Heart right ventricle (tissue), 16 donors: ENCODE measurements at places on chromosomes 2 and 18.

GRCh38 chr18:9765501-9765900 is 57.4 kb downstream of the RAB31 start:
- DNase-seq = no peak

GRCh38 chr2:28342081-28342967 is 50.3 kb upstream of the FOSL2 start:
- peak; percentile 43 for DNase-seq

- DNase-seq = no peak
Measured at GRCh38 chr2:46481198-46482193, 2.1 kb downstream of the TMEM247 start.

GRCh38 chr18:1092228-1092627 is 187.6 kb downstream of the ADCYAP1 start:
- no peak for DNase-seq

GRCh38 chr2:191838526-191838925 is 8.4 kb downstream of the CAVIN2 start:
- DNase-seq = no peak

- DNase-seq = no peak
Measured at GRCh38 chr2:88603146-88603545, 24.1 kb downstream of the EIF2AK3 start.

DNA sequence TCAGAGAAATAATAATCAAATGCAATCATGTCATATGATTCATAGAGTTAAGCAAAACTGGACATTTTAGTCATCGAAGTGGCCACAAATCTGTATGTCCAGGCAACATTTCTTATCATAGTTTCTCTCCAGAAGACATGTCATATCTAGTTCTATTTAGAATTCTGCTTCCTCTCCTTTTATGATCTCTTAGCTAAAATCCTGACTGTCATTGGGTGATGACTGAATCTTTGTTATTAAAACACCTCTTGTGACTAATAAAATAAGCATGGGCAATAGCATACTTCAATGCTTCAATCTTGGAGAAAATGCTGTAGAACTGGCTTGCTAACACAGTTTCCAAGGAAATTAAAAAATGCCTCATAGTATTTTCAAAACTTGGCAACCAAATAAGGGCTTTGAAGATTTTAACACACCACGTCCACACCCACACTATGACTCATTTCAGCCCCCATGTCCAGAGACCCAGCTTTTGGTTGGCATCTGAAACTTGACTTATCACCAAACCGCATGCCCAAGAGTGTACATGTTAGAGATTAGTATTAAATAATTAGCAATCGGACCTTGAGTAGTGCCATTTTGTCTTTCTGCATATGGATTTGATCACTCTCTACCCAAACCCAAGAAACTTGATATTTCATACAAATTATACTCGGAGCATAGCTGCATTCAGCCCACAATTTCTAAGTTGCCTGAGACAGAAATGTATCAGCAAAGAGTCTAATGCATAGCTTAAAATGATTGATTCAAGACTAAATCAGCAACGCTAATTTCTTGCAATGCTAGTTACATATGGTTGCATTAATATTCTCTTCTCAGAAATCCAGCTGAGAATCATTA is 106.5 kb upstream of the ETAA1 start:
- no peak for DNase-seq

DNA sequence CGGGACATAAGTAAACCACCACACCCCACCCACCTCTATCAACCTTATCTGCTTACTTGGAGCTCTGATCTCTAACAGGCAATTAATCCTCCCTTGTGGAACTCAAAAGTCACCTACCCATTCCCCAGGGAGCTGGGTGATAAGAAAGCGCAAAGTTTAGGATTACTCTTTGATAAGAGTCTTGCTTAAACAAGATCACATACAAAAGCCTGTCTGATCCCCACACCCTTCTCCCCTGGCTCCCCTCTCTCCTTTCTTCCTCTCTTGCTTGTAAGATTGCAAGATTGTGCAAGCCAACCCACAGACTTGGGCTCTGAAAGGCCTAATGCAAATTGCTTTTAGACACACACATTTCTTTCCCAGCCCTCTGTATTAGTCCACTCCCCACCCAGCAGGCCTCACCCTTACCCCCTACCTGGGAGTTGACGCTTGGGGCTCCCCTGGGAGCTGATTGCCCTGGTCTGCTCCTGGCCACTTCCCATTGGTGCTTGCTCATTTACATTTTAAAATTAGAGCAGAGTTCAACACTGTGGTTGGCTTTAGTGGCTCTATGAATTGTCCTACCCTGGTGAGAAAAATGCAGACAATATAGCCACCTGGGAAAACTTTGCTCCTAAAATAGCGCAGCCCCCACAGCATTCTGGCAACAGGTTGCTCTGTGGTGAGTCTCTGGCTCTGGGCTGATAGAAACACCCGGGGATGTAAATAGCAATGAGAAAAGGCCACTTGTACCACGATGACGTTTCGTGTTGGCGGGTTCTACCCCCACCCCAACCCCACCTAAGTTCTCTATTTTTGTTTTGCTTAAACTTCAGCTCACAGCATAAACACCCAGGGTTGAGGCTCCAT is 92.8 kb upstream of the MSH2 start:
- DNase-seq = peak; percentile 16

DNA sequence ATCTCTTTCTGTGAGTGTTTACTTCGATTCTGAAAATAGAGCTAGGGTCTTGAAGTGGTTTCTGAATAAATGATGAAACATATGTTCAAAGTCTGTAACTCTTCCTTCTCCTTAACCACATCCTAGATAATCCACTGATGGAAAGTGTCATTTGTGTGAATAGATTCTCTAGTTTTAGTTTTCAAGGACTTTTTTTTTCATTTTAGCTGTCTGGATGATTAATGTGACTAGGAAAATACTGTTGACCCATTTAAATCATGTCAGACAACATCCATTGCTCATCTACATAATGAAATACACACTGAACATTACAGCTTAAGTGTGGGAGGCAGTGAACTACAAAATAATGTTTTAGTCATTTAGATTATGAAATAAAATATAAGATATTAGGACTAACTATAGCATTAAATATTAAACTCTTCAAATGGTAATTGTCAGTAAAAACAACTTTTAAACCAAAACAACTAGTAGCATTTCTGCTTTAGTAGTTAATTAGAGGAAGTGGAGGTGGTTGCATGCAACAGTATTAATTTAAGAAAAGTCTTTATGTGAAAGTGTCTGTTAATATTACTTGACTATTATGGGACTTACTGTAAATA is 39.1 kb upstream of the DLX1 start:
- no peak for DNase-seq

- no peak for DNase-seq
Measured at GRCh38 chr2:23453836-23454460, 69.0 kb downstream of the KLHL29 start.

DNA sequence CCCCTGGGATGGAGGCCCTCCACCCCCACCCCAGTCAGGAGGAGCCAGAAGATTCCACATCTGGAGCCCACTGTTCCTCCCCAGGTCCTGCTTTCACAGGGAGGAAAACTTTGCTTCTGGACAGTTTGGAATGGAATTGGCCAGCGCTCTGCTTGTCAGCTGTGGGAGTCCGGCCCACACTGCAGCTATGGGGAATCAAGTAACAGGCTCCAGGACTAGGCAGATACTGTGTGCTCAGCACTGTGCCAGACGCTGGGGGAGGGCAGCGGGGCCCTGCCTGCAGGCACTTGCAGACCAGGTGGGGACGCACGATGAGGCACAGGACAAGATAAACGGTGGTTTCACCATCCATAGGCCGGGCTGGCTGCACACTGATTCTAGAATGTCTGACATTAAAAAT is 114.0 kb downstream of the STPG4 start:
- DNase-seq = peak; percentile 71

DNA sequence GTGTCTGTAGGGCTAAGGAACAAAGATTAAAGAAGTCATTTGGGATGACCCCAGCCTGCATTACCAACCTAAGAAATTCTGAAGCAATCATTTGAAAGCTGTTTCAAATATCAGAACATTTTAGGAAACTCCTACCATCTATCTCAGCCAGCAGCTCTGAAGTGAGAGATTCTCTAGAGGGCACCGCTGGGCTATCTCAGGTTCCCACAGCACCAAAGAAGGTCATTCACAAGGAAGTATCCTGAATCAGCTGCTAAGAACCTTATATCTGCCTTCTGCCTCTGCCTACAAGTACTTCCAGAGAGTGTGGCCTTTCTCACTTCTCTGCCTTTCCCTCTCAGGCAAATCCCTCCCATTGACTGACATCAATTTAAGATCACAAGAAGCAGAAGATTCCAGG is 13.4 kb upstream of the EVA1A start:
- DNase-seq = no peak

GRCh38 chr2:218264773-218265561 is 4.2 kb downstream of the GPBAR1 start:
- DNase-seq = no peak

DNA sequence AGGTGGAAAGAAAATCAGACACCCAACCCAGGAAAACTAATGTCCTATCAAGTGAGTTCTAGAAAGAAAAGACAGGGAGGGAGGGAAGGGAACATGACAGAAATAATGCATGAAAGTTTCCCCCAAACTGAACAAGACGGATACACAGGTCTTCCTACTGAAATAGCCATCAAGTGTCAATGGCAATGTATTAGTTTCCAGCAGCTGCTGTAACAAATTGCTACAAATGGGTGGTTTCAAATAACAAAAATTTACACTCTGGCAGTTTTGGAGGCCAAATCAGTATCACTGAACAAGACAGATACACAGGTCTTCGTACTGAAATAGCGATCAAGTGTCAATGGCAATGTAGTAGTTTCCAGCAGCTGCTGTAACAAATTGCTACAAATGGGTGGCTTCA is 70.6 kb downstream of the LDAH start:
- DNase-seq = no peak

- no peak for DNase-seq
Measured at GRCh38 chr2:38168710-38169480, 92.9 kb upstream of the CYP1B1 start.

- no peak for DNase-seq
Measured at GRCh38 chr2:3461801-3462492, 57.4 kb downstream of the ADI1 start.

DNA sequence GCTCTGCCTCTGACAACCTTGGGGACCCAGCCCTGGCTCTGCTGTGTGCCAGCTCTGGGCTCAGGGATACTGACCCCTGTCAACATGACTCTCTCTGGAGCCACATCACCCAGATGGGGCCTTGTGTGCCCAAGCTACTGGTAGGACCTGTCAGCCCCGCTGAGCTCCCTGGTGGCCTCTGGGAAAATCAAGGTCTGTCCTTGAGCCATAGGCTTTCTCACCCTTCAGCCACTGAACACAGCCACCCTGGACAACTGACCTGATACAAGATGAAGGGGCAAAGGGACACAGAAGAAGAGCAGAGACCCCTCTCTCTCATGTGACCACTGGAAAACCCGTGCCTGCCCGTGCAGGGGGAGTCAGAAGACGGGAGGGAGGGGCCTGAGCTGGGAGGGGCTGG is 7.8 kb downstream of the CCDC74A start:
- no peak for DNase-seq

- DNase-seq = no peak
Measured at GRCh38 chr2:207600231-207600630, 25.0 kb downstream of the METTL21A start.

DNA sequence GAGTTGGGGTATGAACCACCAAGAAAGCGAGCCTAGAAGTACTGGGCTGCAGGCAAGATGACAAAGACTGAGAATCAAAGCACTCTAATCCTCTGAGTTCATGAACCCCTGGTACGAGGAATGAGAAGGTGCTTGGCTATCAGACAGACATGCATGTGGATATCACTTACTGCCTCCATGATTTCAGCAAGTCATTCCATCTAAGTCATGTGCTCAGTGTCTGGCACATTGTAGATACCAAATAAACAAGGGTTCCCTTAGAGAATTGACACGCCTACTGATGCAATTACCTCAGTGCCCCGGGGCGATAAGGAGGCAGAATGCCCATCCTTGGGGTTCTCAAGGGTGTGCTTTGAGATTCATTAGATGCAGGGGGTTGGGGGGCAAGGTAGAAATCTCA is 125.6 kb upstream of the PKDCC start:
- no peak for DNase-seq

GRCh38 chr2:207772081-207772843 is 2.6 kb upstream of the FZD5 start:
- no peak for DNase-seq

- DNase-seq = no peak
Measured at GRCh38 chr2:240138254-240138984, 2.0 kb downstream of the OTOS start.
